ENCODE measurements at places on chromosomes 3 and 15.

DNA sequence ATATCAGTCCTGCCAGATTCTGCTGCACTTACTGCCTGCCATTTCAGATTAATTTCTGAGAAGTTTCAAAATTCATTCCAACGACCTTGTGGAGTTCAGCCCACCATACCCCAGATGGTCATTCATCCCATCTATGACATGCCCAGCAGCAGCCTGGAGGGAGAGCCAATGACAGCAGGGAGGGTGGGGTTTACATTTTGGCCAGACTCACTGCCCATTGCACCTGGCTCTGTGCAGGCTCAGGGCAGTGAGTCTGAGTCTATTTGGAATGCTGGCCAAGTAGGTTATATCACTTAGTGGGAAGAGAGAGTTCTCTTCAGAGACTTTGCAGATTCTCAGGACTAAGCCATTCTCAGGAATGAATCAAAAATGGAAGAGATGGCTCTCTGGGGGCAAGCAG is 21.5 kb downstream of the SRPRB start:
- DNase-seq = no peak

DNA sequence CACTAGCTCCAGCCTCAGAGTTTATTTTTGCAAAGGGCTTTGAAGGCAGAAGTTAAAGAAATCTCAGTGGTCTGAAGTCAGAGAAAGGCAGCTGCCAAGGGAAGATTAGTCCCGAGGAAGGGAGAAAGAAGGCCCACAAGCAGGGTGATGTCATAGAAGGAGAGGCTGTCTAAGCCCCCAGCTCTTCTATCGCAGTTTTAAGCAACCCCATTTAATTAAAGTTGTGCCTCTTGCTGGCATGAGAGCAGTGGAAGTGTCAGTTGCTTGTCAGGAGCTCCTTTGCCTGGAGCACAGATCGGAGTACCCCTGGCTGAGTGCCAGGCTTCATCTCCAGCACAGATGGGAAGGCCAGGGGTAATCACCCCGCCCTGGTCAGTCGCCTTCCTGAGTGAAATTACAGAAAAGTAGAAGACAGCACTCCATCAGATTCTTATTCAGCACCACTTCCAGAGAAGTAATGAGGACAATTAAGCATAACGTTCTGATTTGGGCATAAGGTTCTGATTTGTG is 530.7 kb downstream of the EPHB1 start:
- DNase-seq = no peak

GRCh38 chr15:32119694-32120330 is 89.5 kb downstream of the CHRNA7 start:
- no peak for DNase-seq

DNA sequence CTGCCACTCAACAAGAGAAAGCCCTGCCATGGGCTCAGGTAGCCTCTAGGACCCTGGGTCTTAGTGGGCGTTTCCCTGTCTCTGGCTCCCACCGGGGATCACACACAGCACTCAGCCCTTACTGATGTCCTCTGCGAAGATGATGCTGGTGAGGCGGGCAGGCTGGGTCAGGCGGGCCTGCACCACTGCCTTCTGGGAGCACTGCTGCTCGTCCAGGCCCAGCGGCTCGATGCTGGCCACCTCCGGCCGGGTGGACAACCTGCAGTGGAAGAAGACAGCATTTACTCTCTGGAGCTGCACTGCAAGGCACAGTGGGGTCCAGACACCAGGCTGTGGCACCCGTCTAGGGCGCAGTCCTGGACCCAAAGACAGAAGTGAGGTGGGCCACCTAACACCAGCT is 20.5 kb downstream of the NUP210 start:
- no peak for DNase-seq

GRCh38 chr3:160006282-160007163 is 17.9 kb downstream of the IL12A start:
- DNase-seq = peak; percentile 14

DNA sequence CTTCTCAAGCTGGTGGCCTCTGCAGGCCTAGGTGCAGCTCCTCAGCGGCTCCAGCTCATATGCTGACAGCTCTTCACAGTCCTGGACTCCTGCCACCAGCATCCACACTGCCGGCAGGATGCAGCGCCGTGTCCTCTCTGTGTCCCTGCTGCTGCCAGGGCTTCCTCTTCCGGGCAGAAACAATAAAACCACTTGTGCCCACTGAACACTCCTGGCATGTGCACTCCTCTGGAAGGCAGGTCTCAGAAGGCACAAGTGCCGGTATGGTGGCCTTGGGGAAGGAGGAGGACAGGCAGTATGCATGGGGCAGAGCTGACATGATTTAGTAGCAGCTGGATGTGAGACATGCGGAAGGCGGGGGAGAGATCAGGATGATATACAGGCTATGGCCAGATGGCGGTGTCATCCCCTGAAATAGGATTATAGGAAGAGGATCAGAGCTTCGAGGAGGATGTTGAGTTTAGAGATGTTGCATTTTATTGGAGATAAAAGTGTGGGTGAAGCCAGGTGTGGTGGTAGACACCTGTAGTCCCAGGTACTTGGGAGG is 7.5 kb upstream of the MAN2A2 start:
- no peak for DNase-seq

GRCh38 chr15:78448441-78449219 is 10.6 kb downstream of the IREB2 start:
- no peak for DNase-seq

DNA sequence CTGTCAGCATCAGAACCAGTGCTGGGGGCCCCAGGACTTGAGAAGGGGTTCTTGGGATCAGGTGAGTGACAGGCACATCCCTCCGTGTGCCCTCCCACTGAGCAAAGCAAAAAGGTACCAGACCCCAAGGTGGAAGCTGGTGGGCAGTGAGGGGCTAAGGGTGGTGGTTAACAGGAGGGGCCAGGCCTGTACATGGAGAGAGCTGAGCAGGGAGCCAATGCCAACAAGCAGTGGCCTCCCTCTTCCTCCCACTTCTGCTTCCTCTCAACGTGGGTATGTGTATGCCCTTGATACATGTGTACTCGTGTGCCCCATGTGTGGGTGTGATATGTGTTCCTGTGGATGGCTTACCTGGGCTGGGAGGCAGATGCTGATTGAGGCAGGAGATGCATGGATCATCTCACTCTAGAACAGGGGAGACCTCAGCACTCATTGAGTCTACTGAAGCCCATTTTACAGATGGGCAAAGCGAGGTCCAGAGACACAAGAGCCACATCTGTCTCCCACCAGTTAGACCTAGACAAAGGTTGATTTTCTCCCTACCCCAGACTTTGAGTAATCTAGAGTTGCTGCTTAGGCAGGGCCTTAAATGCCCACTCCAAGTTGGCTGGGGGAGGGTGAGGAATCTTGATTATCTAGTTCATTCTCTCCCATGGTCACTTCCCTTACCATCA is 945 bp downstream of the VIPR1 start:
- no peak for DNase-seq

GRCh38 chr3:105402287-105402801 is 35.6 kb downstream of the ALCAM start:
- no peak for DNase-seq

DNA sequence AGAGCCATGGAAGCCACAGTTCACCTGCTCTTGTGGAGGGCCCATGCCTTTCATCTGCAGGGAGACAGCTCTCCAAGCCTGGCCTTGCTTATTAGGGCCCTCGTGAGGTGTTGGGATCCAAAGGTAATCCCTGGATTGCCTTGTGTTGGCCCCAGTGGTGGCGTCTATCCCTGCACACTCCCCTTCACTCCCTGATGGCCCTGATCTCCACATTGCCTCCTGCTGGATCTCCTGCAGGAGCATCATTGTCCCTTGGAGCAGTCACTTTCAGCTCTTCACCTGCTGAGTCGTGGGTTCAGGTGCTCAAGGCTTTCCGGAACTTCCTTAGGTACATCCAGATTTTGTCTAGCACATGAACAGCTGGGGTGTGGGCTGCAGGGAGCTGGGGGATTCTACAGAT is 7.0 kb downstream of the PPCDC start:
- DNase-seq = no peak

DNA sequence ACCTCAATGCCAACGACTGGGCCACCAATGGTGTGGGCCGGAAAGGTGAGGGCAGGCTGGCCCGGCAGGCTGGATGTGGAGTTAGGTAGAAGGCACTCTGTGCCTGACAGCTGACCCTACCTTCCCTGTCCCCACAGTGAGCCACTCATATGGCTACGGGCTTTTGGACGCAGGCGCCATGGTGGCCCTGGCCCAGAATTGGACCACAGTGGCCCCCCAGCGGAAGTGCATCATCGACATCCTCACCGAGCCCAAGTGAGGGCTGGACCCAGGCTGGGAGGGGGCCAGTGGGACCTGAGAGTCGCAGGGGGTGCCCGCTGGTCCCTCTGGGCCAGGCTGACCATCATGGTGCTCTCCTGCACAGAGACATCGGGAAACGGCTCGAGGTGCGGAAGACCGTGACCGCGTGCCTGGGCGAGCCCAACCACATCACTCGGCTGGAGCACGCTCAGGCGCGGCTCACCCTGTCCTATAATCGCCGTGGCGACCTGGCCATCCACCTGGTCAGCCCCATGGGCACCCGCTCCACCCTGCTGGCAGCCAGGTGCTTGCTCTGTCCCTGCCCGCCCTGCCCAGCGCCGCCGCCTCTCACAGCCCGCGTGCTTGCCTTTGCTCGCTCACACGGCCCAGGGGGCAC is 4.5 kb upstream of the FES start:
- DNase-seq = no peak

DNA sequence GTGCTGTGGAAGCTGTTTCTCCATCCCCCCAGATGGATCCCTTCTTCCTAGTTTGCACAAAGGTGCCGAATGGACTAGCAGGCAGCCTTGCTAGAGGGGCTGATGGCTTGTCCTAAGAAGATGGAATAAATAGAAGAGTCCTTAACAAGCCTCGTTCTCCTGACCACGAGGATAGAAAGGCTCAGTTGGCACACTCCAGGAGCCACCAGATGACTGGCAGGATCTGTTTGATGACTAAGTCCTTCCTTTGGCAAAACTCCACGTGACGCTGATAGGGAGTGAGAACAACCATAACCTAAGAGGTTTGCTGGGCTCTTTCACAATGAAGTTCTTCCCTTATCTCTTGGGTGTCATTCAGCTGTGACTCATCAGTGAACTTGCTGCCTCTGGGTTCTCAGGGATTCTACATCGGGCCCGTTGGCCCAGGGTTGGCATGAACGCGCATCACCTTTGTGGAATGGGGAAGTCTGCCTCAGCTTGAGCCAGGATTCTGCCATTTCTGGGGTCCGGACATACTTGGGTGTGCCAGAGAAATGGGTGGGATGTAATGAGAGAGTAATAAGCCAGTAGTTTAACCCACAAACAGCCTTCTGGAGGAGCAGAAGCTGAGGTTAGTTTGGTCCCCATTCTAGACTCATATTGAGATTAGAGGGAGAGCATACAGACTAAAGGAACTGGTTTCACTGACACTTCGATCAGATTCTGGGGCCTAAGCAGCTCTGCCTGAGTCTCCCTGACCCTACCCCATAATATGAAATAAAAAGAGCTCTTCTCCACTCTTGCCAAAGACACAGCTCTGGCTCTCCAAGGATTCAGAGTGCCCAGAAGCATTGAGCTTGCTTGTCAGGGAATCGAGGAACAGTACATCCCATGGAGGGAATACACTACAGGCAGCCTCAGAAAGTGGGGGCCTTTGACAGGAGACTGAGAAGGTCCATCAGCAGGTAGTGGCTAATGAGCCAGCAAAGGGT is 2.0 kb upstream of the MELTF start:
- peak; percentile 65 for DNase-seq

DNA sequence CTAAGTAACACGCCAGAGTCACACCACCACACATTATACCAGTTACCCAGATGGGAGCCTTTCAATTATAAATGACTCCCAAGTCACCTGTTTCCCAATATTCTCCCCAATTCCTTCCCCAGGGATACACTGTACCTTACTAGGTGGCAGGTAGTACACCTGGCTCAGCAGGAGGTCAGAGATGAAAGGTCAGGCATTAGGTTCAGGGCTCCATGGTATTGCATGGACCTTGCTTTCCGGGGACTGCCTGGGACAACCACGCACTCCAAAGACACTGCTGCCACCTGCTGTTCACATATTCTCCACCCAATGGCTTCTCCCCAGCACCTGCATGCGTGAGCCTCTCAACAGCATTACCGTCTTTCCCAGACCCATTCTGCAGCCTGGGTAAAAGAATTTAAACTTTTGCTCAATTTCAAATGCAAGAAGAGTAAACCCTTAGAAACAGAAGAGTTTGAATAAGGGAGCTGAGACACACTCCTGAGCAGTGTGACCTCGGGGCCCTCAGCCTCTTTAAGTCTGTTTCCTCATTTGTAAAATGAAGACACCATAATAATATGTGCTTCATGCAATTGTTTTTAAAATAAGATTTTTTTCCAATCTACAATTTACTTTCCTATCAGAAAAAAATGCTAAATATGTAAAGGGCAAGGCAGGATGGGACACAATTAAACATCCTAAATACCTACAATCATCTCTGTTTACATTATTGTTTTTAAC is 28.0 kb upstream of the LACTB start:
- DNase-seq = peak; percentile 77

DNA sequence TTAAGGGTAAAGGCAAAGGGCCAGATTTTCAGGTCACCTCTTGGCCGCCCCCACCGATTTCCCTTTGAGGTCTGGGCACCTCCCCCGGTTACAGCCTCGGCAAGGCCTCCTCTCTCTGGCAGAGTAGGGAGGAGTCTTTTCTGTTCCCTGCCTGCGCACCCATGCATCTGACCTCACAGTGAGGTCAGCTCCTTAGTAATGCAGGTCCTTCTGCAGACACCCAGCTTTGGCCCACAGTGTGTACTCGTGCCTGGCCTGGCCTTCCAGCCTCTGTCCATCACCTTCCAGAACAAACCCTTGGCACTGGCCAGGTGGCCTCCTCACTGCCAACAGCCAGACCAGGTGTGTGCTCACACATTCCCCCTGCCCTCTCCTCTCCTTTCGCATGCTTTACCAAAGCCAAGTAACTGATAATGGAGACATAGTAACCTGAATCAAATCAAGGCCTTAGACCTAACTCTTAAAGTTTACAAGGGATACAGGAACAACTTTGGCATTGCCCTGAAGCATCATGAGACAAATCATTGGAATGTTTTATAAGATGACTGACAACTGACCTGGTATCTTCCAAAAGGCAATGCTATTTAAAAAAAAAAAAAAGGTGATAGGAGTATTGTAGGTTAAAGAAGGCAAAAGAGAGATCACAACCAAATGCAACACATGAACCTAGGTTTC is 61.3 kb downstream of the CORO2B start:
- no peak for DNase-seq

- DNase-seq = peak; percentile 21
These were observed 375 bp upstream of the MYZAP start for GRCh38 chr15:57591237-57591821.

GRCh38 chr3:139434228-139434627 is 42.1 kb downstream of the RBP2 start:
- DNase-seq = no peak

DNA sequence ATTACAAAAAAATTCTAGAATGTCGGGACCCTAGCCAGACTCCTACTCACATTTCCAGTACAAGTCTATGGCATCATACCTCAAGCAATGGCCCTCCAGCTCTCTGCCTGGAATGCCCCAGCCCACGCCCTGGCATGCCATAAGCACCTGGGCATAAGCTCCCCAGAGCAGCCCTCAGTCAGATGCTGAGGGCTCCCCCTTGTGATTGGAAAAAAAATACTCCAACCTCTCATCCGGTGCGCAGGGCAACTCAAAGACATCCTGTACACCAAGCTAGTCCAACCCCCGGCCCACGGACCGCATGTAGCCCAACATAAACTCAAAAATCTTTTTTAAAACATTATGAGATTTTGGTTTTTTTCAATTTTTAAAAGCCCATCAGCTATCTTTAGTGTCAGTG is 115.4 kb downstream of the NEK10 start:
- DNase-seq = peak; percentile 11

GRCh38 chr3:37093481-37093880 is 80.9 kb downstream of the LRRFIP2 start:
- DNase-seq = no peak
